ENCODE measurements at places on chromosomes 6 and 20. TPM values are rescaled to one million over a fixed set of nuclear protein-coding genes. Genes with fewer than 3 reads are reported as not detected.

DNA sequence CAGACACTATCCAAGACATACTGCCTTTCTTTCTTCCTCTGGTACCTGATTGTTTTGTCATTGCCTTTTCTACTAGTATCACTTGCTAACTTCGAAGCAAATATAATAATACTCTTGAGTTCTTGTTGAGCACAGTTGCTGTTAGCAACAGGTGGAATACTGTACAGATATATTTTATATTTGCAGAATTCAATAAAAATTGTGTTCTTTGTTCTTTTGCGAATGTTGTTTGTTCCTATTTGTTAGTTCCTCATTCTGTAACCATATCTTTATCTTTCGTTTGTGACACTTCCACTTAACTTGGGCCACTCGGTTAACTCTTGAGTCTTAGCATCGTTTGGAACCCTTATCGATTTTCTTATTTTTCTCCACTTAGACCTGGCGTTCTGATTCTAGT, 868 bp downstream of the CYB5R4 start:
- H3K27ac ChIP-seq = no peak overlapping the region
- DNase-seq = no peak
- peak overlapping the region; percentile 48 for H3K4me3 ChIP-seq

DNA sequence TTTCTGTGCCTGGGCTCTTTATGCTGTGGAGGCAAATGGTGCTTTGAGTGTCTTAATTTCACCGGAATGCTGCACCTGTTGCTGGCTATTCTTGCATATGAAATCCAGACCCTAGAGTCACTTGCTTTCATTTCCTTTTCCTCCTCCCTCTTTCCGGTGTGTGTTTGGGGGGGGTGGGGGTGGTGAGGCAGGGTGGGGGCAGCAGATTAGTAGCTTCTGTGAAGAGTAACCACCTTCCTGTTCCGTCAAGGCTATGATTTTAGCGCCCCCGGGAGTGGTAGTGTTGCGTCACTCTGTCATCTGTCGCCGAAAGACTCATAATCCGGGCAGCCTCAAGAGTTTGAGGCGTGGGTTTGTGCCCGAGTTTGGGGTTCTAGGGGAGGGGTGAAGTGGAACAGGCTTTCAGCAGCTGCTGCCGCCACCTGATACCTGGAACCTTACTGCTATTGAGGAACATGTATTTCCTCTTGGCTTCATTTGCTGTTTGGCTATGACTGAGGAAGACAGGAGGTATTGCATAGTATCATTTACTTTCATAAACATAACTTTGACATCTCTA, 49.1 kb downstream of the UTRN start:
- no peak overlapping the region for H3K27ac ChIP-seq
- DNase-seq = no peak
- H3K27me3 ChIP-seq = no peaks in the 10 kb centered on the region
- no peaks in the 10 kb centered on the region for H3K36me3 ChIP-seq
- H3K4me3 ChIP-seq = no peak overlapping the region

The SMOC2 gene
- total RNA-seq = 17.8 TPM

The PLA2G7 gene
- total RNA-seq = 6.2 TPM

The FAM217A gene
- 1.7 TPM for total RNA-seq

DNA sequence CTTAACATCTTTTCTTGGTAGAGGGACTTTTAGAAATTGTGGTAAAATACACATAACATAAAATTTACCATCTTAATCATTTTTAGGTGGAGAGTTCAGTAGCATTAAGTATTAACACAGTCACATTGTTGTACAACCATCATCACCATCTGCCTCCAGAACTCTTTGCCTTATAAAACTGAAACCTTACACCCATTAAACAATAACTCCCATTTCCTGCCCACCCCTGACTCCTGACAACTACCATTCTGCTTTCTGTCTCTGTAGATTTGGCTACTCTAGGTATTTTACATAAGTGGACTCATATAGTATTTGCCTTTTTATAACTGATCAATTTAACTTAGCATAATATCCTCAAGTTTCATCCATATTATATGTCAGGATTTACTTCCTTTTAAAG, 88.7 kb downstream of the ZHX3 start:
- H3K4me1 ChIP-seq = no peaks in the 10 kb centered on the region
- H3K36me3 ChIP-seq = no peaks in the 10 kb centered on the region
- no peak overlapping the region for H3K4me3 ChIP-seq
- no peak overlapping the region for H3K27ac ChIP-seq

DNA sequence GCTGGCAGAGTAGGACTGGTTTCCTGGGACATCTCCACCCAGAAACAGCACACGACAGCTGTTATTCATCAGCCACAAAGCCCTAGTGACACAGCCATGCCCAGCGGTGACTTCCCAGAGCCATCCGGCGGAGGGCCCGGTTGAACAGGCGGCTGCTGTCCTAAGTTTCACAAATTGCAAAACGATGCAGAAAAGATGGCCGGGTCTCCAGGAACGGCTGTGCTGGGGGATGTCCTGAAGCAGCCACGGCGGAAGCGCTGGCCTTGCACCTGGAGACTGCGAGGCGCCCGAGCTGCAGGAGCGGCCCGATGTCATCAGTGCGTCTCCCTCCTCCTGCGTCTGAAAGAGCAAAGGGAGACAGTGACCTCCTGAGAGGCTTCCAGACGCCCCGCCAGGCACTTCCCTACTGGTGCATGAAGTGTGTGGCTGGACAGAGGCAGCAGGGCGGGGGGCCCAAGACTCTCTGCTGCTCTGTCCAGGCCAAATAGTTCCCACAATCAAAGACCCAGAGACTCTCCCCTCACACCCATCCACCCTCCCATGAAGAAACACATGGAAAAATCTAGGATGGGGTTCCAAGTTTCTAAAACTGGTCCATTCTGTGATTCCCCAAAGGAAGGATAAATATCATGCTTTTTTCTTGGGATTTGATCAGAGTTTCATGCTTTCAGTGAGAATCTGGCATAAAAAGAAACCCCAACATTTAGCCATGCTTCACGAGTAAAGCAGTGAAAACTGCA, 44.0 kb downstream of the SSR1 start:
- no peak overlapping the region for H3K4me3 ChIP-seq
- no peaks in the 10 kb centered on the region for H3K4me1 ChIP-seq
- DNase-seq = no peak
- no peaks in the 10 kb centered on the region for H3K27me3 ChIP-seq

The NOTCH4 gene
- 14.6 TPM for total RNA-seq

- no peaks in the 10 kb centered on the region for H3K36me3 ChIP-seq
- H3K27ac ChIP-seq = no peak overlapping the region
Measured at GRCh38 chr20:53933232-53933846, 137.1 kb downstream of the BCAS1 start.

- no peaks in the 10 kb centered on the region for H3K4me1 ChIP-seq
- no peaks in the 10 kb centered on the region for H3K27me3 ChIP-seq
- H3K36me3 ChIP-seq = no peaks in the 10 kb centered on the region
- no peak overlapping the region for H3K4me3 ChIP-seq
- no peak for DNase-seq
Measured at GRCh38 chr6:46243754-46244153, 73.0 kb upstream of the ENPP5 start.

GRCh38 chr6:35096129-35096862, 44.8 kb downstream of the TCP11 start:
- no peak for DNase-seq
- no peaks in the 10 kb centered on the region for H3K4me1 ChIP-seq
- no peaks in the 10 kb centered on the region for H3K36me3 ChIP-seq
- H3K27me3 ChIP-seq = no peaks in the 10 kb centered on the region

GRCh38 chr6:3324262-3324942, 65.7 kb downstream of the PSMG4 start:
- no peak overlapping the region for H3K27ac ChIP-seq
- no peak for DNase-seq
- H3K4me3 ChIP-seq = no peak overlapping the region
- H3K27me3 ChIP-seq = no peaks in the 10 kb centered on the region
- no peaks in the 10 kb centered on the region for H3K36me3 ChIP-seq

DNA sequence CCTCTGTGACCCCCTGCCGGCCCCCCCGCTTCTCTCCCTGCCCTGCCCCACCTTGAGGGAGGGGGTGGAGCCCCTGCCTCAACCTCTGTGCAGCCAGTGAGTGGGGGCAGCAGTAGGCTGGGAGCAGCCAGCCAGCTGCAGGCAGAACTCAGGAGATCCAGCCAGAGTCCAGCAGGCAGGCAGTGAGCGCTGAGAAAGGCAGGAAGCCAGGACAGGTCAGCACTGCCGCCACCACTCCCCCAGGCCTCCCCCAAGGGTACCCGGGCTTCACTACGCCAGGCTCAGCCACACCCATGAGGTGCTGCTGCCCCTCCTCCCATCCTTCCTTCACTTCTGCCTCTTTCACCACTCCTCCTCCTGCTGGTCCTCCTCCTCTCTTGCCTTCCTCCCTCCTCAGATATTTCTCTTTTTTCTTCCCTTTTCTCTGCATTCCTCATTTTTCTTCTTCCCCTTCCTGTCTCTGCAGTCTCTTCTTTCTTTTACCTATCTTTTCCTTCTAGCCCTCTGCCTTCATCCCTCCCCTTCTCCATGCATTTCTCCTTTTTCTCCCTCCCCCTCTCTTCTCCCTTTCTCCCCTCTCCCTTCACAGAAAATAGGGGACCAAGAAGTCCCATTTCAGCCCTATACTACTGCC, 11.5 kb downstream of the TMEM63B start:
- peaks cover 10% of the 10 kb centered on the region for H3K36me3 ChIP-seq
- H3K4me1 ChIP-seq = peaks cover under 1% of the 10 kb centered on the region
- no peaks in the 10 kb centered on the region for H3K27me3 ChIP-seq

- H3K36me3 ChIP-seq = no peaks in the 10 kb centered on the region
- no peak overlapping the region for H3K4me3 ChIP-seq
- no peak for DNase-seq
Measured at GRCh38 chr6:47377971-47378370, 68.3 kb upstream of the TNFRSF21 start.

DNA sequence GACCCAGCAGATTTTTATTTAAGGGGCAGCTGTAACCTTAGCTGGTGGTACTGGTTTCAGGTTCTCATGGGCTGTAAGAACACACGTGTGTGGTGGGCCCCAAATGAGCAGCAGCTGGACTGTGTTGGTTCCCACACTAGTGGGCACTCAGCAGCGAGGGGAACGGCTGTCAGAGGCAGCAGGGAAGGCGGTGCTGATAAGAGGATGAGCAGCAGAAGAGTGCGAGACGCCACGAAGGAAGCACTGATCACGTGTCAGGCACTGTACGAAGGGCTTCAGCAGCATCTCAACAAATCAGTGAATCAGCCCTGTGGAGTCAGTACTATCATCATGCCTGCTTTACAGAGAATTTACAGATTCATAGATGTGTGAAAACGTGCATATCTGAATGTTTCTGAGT, 41.0 kb upstream of the EMILIN3 start:
- no peaks in the 10 kb centered on the region for H3K27me3 ChIP-seq
- no peak overlapping the region for H3K4me3 ChIP-seq
- peaks cover 13% of the 10 kb centered on the region for H3K36me3 ChIP-seq
- no peak for DNase-seq
- H3K4me1 ChIP-seq = peaks cover 3% of the 10 kb centered on the region

DNA sequence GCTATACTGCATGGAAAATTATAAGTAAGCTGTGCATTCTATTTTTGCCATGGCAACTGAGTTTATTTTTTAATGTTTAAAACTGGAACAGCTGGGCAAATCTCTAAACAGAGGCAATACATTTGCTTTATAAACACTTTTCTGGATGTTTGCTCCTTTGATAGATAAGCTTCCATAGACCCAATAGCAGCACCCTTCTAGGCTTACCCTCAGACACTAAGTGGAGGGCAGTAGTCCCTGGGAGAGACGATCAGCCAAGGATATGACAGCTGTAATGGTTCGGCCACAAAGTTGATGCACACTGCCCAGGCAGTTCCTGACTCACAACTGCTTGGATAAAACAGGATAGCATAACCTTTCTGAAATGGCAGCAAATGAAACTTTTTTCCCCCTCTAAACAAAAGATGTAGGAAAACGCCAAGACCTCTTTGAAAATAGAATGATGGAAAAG, 8.5 kb upstream of the MRPS10 start:
- no peaks in the 10 kb centered on the region for H3K4me1 ChIP-seq
- no peak for DNase-seq
- no peaks in the 10 kb centered on the region for H3K27me3 ChIP-seq
- no peak overlapping the region for H3K27ac ChIP-seq
- H3K4me3 ChIP-seq = no peak overlapping the region

The LPA gene
- 0.09 TPM for total RNA-seq

GRCh38 chr6:156807028-156807427, 29.9 kb downstream of the ARID1B start:
- DNase-seq = no peak
- no peaks in the 10 kb centered on the region for H3K36me3 ChIP-seq
- H3K27me3 ChIP-seq = no peaks in the 10 kb centered on the region
- H3K4me3 ChIP-seq = no peak overlapping the region

The PGC gene
- 391 TPM for total RNA-seq
